ENCODE measurements at places on chromosomes 12 and 14. TPM values are rescaled to one million over a fixed set of nuclear protein-coding genes. Genes with fewer than 3 reads are reported as not detected.

DNA sequence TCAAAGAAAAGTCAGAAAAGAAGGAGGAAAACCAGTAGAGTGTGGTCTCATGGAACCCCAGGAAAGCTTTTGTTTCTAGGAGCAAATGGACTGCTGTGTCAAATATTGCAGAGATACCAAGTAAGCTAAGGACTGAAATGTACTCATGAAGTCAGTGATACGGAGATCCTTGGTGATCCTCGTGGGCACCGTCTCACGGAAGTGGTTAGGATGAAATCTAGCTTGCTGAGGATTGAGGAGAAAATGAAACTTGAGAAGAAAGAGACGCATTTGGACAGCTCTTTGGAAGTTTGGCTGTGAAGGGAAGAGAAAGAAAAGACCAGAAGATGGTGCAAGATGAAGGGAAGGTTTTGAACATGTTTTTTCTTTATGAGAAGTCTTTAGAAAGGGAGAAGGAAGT, 104.0 kb upstream of the CCND2 start:
- H3K36me3 ChIP-seq = no peaks in the 10 kb centered on the region
- H3K27me3 ChIP-seq = peaks cover 12% of the 10 kb centered on the region
- DNase-seq = no peak

GRCh38 chr14:24074625-24075484, 3.5 kb downstream of the CPNE6 start:
- no peak overlapping the region for H3K27ac ChIP-seq
- H3K4me3 ChIP-seq = no peak overlapping the region
- no peaks in the 10 kb centered on the region for H3K36me3 ChIP-seq
- no peaks in the 10 kb centered on the region for H3K27me3 ChIP-seq
- DNase-seq = peak; percentile 25

GRCh38 chr12:46374310-46374709, 1.7 kb upstream of the SLC38A2 start:
- DNase-seq = no peak
- no peak overlapping the region for H3K27ac ChIP-seq
- peaks cover 17% of the 10 kb centered on the region for H3K36me3 ChIP-seq
- H3K27me3 ChIP-seq = no peaks in the 10 kb centered on the region
- no peak overlapping the region for H3K4me3 ChIP-seq

MDGA2 gene
- total RNA-seq = not detected

DNA sequence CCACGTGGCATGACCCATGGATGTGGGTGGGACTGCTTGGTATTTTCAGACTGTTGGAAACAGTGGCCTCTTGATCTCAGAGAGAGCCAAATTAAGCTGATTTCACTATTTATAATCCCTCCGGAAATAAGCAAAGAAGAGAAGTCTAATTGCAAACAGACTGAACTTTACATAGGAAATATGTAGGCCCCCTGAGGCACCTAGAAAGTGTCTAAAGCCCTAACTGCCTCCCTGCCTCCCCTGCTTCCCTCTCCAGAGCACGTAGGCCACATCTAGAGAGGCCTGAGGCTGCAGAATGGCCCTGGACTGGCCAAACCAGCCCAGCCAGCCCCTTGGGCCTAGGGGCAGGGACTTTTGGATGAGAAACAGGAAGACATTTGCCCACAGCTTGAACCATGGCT, 123.8 kb downstream of the ZFP36L1 start:
- no peak overlapping the region for H3K27ac ChIP-seq
- H3K27me3 ChIP-seq = no peaks in the 10 kb centered on the region
- peaks cover 52% of the 10 kb centered on the region for H3K4me1 ChIP-seq
- H3K36me3 ChIP-seq = no peaks in the 10 kb centered on the region
- DNase-seq = no peak

- DNase-seq = peak; percentile 67
- no peaks in the 10 kb centered on the region for H3K36me3 ChIP-seq
- H3K4me1 ChIP-seq = no peaks in the 10 kb centered on the region
- no peak overlapping the region for H3K27ac ChIP-seq
Measured at GRCh38 chr14:55430024-55430690, 10.3 kb downstream of the TBPL2 start.

- no peaks in the 10 kb centered on the region for H3K36me3 ChIP-seq
- H3K4me3 ChIP-seq = no peak overlapping the region
- no peak overlapping the region for H3K27ac ChIP-seq
- no peaks in the 10 kb centered on the region for H3K27me3 ChIP-seq
- no peaks in the 10 kb centered on the region for H3K4me1 ChIP-seq
Measured at GRCh38 chr12:51600721-51601120, 9.7 kb downstream of the SCN8A start.

- DNase-seq = no peak
- peaks cover 45% of the 10 kb centered on the region for H3K4me1 ChIP-seq
- H3K36me3 ChIP-seq = no peaks in the 10 kb centered on the region
- H3K4me3 ChIP-seq = peak overlapping the region; percentile 82
- no peaks in the 10 kb centered on the region for H3K27me3 ChIP-seq
- peak overlapping the region; percentile 91 for H3K27ac ChIP-seq
Measured at GRCh38 chr12:113333877-113334785, 778 bp downstream of the SLC8B1 start.

DNA sequence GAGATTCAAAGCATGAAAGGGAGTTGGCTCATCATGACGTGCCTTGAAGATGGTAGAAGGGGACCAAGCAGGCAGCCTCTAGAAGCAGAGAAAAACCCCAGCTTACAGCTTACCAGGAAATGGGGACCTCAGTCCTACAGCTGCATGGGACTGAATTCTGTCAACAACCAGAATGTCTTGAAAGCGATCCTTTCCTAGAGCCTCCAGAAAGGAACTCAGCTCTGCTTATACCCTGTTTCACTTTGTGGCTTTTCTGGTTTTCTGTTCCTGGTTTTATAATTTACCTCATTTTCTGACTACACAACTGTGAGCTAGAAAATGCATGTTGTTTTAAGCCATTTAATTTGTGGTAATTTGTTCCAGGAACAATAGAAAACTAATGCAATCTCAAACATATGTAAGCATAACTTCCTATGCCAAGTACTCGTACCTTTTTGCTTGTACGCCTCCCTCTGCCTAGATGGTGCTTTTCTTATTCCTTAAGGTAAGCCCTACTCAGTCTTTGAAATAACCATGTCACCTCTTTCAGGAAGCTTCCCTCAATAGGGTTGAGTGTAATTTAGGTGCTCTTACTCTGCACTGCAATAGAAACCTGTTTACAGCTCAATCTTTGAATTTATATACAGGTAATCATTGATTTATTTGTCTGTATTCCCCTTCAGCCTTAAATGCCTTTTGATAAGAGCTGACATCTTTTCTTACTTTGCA, 348.8 kb downstream of the TMEM117 start:
- H3K4me1 ChIP-seq = no peaks in the 10 kb centered on the region
- no peaks in the 10 kb centered on the region for H3K27me3 ChIP-seq
- no peak for DNase-seq

GRCh38 chr14:54503486-54503885, 6.2 kb upstream of the CGRRF1 start:
- H3K27me3 ChIP-seq = no peaks in the 10 kb centered on the region
- no peak overlapping the region for H3K27ac ChIP-seq
- DNase-seq = no peak

DNA sequence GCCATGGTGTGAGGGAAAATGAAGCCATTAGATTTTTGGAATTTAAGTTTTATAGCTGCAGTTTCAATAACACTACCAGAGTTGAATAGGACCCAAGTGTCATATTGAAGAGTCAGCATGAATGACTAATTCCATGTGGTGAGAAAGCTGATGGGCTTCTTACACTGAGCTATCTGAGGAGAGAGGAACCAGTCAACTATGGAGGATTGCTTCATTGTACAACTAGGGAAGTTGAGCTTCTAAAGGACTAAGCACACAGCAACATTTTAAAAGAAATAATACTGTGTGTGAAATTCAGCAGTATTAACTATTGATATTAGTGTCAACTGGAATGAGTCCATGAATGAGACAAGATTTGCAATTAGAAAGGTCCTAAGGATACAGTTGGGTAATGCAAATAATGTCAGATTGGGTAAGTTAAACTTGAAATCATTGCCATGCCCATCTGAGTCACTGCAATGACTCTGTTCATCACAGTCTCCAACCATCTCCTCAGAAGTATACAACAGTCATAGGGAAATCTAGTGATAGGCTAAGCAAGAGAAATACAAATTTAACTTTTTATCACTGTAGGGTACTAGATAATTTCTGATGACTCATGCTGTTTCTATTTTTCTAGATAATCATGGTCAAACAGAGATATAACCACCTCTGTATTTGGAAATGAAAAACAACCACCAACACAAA, 394.2 kb downstream of the FSCB start:
- H3K27me3 ChIP-seq = no peaks in the 10 kb centered on the region
- no peaks in the 10 kb centered on the region for H3K36me3 ChIP-seq
- no peak for DNase-seq
- no peaks in the 10 kb centered on the region for H3K4me1 ChIP-seq
- H3K27ac ChIP-seq = no peak overlapping the region
- no peak overlapping the region for H3K4me3 ChIP-seq

CACNA1C gene
- 12.0 TPM for total RNA-seq

DNA sequence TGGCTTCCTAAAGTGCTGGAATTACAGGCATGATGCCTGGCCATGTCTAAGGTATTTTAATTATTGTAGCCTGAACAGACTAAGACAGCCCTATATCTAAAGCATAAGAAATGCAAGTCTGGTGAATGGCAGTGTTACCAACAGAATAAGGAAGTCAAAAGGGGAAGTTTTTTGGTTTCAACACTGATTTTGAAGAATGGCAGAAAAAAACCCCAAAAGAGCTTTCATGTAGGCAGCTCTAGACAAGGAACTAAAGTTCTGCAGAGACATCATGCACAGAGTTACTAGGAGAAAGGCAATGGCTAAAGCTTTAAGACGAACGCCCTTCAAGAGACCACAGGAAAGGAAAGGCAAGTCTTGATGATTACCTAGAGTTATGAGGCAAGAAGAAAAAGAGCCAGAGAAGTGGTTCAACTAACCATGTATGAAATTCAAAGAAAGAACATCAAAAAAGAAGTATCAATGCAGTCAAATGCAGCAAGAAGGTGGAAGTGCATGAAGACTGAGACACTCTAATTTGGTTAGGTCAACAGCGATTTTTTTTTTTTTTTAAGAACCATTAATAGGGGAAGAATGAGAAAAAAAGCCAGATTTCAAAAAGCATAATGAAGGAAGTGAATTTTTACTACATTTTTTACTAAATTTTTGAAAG, 50.8 kb downstream of the RPS6KA5 start:
- no peaks in the 10 kb centered on the region for H3K36me3 ChIP-seq
- H3K27ac ChIP-seq = peak overlapping the region; percentile 88
- H3K27me3 ChIP-seq = no peaks in the 10 kb centered on the region

IL26 gene
- not detected for total RNA-seq

GRCh38 chr12:75816897-75817296, 214.7 kb downstream of the PHLDA1 start:
- H3K27ac ChIP-seq = no peak overlapping the region
- H3K27me3 ChIP-seq = no peaks in the 10 kb centered on the region
- H3K4me3 ChIP-seq = no peak overlapping the region
- no peak for DNase-seq

DNA sequence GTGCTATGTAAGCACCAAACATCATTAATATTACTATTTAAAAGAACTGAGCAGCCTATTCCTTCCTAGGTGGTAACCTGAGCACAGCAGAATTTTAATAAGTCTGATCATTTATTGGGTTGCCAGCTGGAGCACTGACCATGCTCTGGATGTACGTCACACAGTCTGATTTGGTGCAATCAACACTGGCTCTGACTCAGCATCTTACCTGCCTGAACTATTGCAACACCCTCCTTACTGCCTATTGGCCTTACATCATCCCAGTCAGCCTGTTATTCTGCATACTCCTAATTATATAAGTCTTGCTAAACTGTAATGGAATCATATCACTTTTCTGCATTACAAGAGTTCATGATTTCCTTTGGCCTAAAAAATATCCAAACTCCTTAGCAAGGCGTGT, 149.7 kb downstream of the PTPRO start:
- H3K4me1 ChIP-seq = no peaks in the 10 kb centered on the region
- H3K27ac ChIP-seq = no peak overlapping the region

- no peak for DNase-seq
- H3K4me1 ChIP-seq = no peaks in the 10 kb centered on the region
- H3K4me3 ChIP-seq = no peak overlapping the region
- H3K27ac ChIP-seq = no peak overlapping the region
- peaks cover 41% of the 10 kb centered on the region for H3K27me3 ChIP-seq
Measured at GRCh38 chr12:113515082-113515856, 43.6 kb upstream of the LHX5 start.

LRRC10 gene
- not detected for total RNA-seq

DNA sequence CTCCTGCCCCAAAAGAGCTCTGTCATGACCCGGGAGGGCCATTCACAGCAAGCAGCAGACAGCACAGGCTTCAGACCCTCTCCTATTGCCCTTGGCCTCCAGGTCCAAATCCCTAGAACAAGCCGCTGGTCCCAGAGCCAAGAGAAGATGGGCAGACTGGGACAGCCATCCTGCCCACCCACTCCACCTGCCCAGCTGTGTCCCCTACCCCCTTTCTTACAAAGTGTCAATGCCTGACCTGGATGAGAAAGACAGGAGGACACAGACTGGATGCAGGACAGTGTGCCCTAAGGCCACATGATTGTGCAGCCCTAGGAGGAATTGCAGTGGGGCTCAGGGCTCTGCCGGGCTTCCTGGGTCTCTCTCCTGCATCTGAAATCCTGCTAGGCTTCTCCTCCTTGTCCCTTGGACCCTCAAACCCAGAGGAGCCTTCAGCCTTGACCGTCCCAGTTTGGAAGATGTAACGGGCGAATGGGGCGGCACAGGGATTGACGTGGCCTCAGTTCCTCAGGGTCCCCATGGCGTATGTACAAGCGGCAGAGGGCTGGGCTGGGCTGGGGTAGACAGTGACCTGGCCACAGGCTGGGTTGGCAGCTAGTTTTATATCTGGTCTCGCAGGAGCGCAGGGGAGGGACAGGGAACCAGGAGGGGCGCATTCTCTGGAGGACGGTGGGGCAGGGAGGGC, 27.1 kb upstream of the BCDIN3D start:
- H3K27ac ChIP-seq = no peak overlapping the region
- no peak for DNase-seq
- no peaks in the 10 kb centered on the region for H3K27me3 ChIP-seq
- H3K36me3 ChIP-seq = no peaks in the 10 kb centered on the region
- H3K4me3 ChIP-seq = no peak overlapping the region

DNA sequence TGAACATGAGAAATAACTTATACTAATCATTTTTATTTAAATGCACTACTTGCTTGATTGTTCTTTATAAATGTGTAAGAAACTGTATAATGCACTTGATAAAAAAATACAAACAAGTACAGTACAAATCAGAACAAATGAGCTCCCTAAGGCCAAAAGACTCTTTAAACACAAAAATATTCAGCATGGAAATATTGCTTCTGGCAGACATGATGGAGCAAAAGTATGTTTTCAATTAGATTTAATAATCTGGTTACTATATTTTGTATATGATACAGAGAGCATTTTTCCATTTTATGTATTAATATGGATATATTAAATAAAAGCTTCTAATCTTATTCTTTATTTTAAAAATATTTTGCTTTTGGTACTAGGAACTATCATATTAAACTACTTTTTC, 800.2 kb upstream of the LRFN5 start:
- DNase-seq = no peak
- no peaks in the 10 kb centered on the region for H3K36me3 ChIP-seq
- no peaks in the 10 kb centered on the region for H3K4me1 ChIP-seq
- no peaks in the 10 kb centered on the region for H3K27me3 ChIP-seq
- H3K27ac ChIP-seq = no peak overlapping the region

- no peaks in the 10 kb centered on the region for H3K36me3 ChIP-seq
- no peak overlapping the region for H3K27ac ChIP-seq
- DNase-seq = no peak
- H3K4me1 ChIP-seq = no peaks in the 10 kb centered on the region
- H3K4me3 ChIP-seq = no peak overlapping the region
Measured at GRCh38 chr12:52992699-52993557, 13.3 kb upstream of the EIF4B start.
